ENCODE measurements at places on chromosomes 2 and 18.

GRCh38 chr2:238857959-238858358 lies 10.1 kb downstream of the TWIST2 start:
- no peak for DNase-seq

DNA sequence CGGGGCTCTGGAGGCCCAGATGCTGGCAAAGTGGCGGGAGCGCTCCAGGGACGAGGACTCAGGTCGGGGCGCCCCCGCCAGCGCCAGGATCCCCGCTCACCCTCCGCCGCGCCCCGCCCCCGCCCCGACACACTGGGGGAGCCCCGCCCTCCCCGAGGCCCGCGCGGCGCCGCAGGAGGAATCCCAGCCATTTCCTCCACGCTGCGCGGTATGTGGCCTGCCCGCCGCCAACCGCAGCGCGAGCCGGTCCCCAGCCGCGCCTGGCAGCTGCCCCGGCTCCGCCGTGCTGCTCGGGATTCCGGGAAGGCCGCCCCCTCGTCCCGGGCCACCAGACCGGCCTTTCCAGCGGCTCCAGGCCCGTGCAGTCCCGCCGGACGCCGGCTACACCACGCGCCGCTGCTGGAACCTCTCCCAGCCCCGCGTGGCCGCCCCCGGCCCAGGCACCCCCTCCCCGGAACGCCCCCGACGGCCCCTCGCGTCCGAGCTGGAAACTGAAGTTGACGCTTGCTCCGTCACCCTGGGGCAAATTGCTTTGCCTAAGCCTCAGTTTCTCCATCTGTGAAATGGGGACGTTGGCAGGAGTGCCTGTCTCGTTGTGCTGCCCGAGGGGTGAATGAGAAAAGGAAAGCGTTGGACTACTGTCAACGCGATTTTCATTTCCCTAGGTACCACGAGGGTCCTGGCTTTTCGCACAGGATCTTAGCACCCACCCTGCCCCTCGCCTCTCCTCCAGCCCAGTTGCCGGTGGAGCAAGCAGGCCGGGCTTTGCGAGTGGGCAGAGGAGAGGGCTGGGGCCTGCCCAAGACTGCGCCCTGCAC lies 53.6 kb downstream of the PKDCC start:
- no peak for DNase-seq

- DNase-seq, result no peak
These were observed 33.9 kb downstream of the ZNF516 start for GRCh38 chr18:76461148-76461547.

- no peak for DNase-seq
These were observed 745 bp downstream of the MSH2 start for GRCh38 chr2:47403609-47404193.

DNA sequence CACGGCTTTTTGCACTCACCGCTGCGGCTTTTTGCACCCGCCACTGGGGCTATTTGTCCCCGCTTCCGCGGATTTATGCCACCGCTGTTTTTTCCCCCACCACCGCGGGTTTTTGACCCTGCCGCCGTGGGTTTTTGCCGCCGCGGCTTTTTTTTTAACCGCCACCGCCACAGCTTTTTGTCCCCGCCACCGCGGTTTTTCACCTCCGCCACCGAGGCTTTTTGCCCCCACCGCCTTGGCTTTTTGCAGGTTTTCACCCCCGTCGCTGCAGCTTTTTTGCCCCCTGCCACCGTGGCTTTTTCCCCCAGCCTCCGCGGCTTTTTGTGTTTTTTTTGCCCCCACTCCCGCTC lies 2796.7 kb upstream of the TEKT4 start:
- DNase-seq, result no peak

DNA sequence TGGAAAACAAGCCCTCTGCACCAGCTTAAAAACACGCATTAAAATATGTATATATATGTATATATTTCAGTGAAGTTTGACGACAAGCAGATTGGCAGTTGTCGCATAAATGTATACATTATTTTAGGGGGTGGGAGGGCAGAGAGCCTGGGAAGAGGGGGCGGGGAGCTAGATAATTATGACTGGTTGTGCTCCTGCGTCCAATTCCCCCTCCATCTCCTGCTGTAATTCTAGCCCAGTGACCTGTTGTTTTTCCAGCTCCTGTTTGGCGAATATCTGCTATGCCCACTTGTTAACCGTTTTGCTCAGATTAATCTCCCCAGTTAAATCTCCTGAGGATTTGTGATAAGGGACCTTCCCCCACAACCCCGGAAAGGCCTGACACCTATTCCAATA lies 656 bp downstream of the UNC80 start:
- no peak for DNase-seq

- no peak for DNase-seq
These were observed 14.0 kb downstream of the UGP2 start for GRCh38 chr2:63855418-63856302.

DNA sequence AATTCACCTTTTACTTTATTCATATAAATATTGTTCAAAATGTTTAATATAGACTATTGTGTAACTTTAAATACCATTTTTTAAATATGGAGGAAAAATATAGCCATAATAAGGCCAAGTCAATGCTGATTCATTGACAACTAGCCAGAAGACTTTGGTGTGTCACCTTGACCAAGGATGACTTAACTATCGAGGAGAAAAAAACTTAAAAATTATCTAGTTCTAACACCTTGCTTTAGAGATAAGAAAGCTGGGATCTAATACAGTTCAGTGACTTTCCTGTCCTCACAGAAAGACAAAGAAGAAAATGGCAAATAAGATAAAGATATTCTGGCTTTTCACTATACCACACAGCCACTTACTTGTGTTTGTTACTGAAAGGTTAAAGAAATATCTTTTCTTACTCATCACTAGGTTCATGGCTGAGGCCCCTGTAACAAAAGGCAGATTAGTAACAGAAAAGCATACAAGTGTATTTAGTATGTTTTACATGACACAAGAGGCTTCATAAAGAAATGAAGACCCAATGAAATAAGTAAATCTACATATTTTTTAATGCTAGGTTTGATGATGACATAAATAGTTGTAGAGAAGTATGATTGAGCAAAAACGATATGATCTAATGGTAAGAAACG lies 65.9 kb upstream of the LRRTM1 start:
- DNase-seq, result no peak

- DNase-seq, result no peak
These were observed 7.4 kb upstream of the STAT4 start for GRCh38 chr2:191158193-191158592.

- no peak for DNase-seq
These were observed 36.5 kb downstream of the ZRANB3 start for GRCh38 chr2:135494503-135494902.

- no peak for DNase-seq
These were observed at the start of gene HOXD9 for GRCh38 chr2:176122683-176123410. Gene HOXD9 (plus strand): TSS chr2:176122719. CDS start chr2:176122769, 50 bp downstream.

All from AG09319 (cell line).